A549 treated with CpdA at 1 μM for 4 hours (cell line): ENCODE measurements at places on chromosomes 6 and 20. TPM values are rescaled to one million over a fixed set of nuclear protein-coding genes. Genes with fewer than 3 reads are reported as not detected.

The DPPA5 gene
- not detected in 5 replicates for total RNA-seq

The CLIC5 gene
- total RNA-seq: not detected in 5 replicates

The FAM217B gene
- 5.6 to 7.5 TPM (median 6.4 TPM) in 5 replicates for total RNA-seq

The RANBP9 gene
- 13.4 to 16.8 TPM (median 13.9 TPM) in 5 replicates for total RNA-seq

The MUCL3 gene
- total RNA-seq: 0.01 to 0.04 TPM (median 0.02 TPM) in 3 of 5 replicates, not detected in the others
